ENCODE measurements at places on chromosomes 7 and 10. TPM values are rescaled to one million over a fixed set of nuclear protein-coding genes. Genes with fewer than 3 reads are reported as not detected.

- ATAC-seq: no peak
Observed at GRCh38 chr10:81978238-81978637, 103.2 kb downstream of the NRG3 start.

- ATAC-seq: no peak
Observed at GRCh38 chr7:97697396-97697795, 34.5 kb upstream of the TAC1 start.

DNA sequence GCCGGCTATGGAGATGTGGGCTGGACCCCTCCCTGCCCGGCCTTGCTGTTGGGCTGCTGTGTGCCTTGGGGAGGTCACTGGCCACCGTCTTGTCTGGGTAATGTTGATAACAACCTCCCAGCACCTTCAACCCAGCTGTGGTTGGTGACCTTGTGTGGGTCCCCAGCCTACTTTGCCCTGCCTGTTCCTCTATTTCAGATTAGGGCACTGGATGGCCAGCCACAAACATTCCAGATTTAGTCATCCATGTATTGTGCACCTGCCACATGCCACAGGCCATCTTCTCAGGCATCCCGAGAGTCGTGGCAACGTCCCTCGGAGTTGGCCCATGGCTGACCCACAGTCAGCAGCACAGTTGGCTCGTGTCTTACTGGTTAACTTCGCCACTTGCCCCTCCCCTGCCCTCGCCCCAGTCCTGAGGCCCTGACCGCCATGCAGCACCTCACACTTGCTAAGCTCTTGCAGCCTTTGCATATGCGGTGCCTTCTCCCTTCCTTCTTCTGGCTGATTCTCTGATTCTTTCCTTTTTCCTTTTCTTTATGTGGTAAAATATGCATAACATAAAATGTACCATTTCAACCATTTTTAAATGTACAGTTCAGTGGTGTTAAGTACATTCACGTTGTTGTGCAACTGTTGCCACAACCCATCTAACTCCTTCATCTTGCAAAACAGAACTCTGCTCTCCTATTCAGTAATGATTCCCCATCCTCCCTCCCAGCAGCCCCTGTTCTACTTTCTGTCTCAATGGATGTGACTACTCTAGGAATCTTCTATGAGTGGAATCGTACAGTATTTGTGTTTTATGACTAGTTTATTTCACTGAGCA lies 60.6 kb downstream of the PRF1 start:
- no peak for ATAC-seq

- ATAC-seq: no peak
Observed at GRCh38 chr10:93181271-93182048, 107.8 kb downstream of the CYP26A1 start.

DNA sequence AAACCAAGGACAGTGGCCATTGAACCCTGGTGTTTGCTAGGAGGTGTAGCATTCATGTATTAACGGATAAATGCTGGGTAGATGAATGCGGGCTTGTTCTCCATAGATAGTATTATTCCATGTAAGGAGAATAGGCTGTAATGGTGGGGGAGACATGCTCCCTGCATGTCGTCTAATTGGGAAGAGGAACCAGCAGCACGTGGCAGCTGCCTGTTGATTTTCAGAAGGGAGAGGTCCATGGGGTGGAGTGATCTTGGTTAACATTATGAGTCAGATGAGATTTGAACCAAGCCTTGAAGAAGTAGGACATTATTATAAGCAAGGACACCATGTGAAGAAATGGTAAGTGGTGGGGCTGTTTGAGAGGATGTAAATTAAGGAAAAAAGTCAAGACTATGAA lies 112.5 kb downstream of the WNT2 start:
- no peak for ATAC-seq

GRCh38 chr10:87915406-87915805 lies 52.0 kb downstream of the PTEN start:
- no peak for ATAC-seq

DNA sequence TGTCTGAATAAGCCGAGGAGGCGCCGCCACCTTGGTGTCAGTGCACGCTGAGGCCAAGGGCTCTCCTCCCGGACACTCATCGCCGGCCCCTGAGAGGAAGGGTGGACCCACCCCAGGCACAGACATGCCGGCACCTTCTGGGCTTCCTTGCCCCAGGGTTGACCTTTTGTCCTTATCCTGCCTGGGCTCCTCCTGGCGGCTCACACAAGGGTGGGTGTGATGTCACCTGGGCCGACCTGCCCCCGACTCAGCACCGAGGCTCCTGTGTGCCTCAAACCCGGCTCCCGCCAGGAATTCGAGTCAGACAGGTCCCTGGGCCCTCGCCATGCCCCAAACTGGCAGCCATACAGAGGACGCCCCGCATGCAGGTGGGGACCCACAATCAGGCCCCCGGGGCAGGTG lies 17.7 kb upstream of the CFAP46 start:
- no peak for ATAC-seq

DNA sequence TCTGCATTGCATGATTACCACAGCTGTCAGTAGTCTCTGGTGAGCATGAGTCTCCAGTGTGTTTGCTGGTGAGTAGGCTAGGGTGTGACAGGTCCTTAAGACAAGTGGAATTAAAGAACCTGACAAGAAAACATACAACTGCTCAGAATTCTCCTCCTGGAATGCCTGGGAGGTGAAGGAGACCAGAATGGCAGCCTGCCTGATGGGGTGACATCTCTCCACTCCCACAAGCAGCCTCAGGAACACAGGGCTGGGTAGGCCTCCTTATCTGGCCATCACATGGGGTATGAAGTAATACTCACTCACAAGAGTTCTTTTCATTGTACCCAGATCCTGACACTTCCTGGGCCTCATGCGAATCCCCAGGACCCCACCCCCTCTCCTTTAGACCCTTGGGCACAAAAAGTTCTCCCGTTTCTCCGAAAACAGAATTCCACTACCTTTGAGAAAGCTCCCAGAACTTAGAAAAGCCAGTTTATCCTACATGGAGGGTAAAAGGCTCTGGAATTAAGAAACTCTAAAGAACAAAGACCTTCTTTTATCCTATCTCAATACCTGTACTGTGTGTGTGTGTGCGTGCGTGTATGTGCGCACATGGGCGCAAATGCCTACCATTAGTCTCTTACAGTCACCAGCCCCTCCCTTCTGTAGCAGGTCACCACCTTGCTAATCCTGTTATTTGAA lies 33.4 kb upstream of the C1GALT1 start:
- no peak for ATAC-seq

- ATAC-seq: no peak
Observed at GRCh38 chr10:117950408-117950807, 96.3 kb downstream of the RAB11FIP2 start.

GRCh38 chr10:17409170-17409733 lies 45.1 kb downstream of the ST8SIA6 start:
- ATAC-seq: no peak

DNA sequence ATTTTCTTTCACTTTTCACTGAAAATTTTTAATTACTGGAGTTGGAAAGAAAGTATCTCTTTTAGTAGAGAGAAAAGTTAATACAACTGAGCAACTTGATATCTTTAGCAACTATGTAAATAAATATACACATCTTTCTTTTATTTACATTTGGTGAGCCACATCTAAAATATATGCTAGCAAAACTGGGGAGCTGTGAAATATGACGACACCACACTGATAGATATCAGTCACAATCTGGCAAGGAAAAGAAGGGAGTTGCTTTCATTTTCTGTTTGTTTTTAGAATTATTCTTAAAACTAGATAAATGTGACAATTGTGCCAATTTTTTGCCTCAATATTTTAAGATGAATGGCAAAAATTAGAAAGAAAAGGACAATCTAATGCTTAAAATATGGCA lies 2.7 kb upstream of the ZNF804B start:
- ATAC-seq: no peak

DNA sequence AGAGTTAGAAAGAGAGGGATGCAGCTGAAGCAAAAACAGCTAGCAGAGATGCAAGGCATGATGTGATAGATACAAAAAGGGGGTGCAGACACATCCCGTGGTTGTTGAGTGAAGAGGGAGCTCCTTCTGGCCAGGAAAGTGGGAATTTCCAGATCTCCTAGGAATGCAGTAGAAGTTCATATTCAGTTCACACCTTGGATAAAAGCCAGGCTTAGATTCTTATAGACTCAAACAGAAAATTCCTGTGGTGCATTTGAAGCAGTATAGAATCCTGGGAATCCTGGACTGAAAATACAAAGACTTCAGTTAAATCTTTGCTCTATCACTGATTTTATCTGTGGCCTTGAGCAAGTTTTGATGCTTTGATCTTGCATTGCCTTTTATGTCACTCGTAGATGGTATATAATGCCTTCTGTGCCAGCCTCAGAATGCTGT lies 33.9 kb downstream of the SGPL1 start:
- no peak for ATAC-seq

DNA sequence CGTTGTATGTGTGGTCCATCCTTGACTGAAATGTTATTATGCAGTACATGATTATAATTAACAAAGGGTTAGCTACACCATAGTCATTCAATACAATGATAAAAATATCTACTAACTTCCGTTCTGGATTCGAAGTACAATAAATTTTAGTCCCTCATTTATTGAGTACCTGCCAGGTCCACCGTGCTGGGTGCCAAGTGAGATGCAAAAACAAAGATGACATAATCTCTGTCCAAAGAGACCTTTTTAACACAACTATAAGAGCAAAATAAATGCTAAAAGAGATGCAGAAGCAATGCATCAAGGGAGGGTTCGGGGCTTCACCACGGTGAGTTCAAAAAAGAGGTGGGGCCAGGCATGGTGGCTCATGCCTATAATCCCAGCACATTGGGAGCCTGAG lies 33.1 kb downstream of the LAMB1 start:
- ATAC-seq: no peak

GRCh38 chr7:109699661-109700060 lies 1130.0 kb downstream of the DNAJB9 start:
- ATAC-seq: no peak

GRCh38 chr7:20352573-20353306 lies 22.0 kb downstream of the ITGB8 start:
- ATAC-seq: peak; percentile 25

DNA sequence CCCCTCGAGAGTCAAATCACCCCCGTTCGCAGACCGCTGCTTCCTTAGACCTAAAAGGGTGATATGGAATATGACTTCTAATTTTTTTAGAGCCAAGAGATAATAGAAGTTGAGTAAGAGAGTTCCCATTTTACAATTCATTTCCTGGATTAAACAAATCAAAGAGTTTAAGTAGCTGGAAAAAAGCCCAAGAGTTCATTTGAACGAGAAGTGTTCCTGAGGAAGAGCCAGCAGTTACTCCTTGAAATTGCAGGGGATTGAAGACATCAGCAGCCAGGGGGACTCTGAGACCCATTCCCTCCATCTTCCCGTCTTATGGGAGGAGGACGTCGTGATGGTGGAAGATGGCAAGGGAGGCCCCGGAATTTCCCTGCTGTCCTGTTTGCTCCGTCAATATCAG lies 277.0 kb downstream of the WDR11 start:
- ATAC-seq: no peak

DNA sequence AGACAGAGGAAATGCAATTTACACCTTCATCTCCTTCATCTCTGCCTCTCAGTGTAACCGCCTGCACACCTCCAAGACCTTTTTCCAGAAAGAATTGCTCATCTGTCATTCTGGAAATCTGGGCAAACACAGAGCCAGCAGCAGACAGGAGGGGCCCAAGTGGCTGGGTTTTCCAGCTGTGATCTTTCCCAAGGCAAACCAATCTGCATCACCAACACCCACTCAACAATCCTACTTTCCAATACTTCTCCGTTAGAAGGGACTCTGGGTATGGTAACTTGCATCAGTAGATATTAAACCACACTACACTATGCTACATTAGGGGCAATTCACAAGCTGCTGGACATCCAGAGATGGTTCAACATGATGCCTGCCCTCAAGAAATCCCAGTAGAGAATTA lies 781.8 kb upstream of the AUTS2 start:
- no peak for ATAC-seq

- peak; percentile 91 for ATAC-seq
Observed at GRCh38 chr10:103053659-103054581, 135.8 kb downstream of the CNNM2 start.

GRCh38 chr7:12729112-12729511 lies 41.7 kb downstream of the ARL4A start:
- peak; percentile 55 for ATAC-seq

DNA sequence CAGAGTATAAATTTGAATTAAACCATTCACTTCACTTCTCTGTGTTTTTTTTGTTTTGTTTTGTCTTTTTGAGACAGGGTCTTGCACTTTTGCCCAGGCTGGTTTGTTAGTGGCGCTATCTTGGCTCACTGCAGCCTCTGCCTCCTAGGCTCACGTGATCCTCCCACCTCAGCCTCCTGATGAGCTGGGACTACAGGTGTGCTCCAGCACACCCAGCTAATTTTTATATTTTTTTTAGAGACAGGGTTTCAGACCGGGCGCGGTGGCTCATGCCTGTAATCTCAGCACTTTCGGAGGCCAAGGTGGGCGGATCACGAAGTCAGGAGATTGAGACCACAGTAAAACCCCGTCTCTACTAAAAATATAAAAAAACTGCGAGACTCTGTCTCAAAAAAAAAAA lies 36.9 kb upstream of the STOX1 start:
- no peak for ATAC-seq

- no peak for ATAC-seq
Observed at GRCh38 chr10:49242604-49243003, 54.4 kb upstream of the TMEM273 start.

DNA sequence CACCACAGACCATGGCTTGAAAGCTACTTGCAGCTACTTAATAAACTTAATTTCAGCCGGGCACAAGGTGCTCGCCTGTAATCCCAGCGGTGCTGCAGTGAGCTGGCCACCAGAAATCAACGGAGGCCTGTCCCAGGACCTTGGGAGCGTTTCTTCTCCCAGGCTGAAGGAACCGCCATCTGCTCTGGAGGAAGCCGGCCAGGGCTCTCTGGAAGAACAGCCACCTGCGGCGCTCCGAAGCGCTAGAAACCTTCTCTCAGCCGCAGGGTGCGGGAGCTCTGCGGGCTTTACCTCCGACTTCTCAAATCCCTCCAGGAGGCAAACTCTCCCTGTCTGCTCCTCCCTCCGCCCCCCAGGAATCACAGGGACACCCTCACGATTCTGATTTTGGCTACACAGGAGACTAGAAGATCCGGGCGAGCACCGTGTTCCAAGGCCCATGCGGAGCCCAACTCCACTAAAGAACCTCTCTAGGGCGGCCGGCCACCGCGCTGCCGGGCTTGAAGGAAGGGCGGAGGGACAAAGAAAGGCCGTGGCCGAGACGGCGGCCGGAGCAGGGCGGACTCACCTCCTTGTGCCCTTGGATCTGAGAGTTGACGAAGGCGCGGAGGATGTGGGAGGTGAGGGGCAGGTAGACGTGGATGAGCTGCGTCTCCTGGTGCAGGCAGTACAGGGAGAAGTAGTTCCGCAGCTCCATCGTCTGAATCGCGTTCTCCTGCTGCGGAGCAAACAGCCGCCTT lies 14.4 kb downstream of the NUDT1 start:
- ATAC-seq: no peak

DNA sequence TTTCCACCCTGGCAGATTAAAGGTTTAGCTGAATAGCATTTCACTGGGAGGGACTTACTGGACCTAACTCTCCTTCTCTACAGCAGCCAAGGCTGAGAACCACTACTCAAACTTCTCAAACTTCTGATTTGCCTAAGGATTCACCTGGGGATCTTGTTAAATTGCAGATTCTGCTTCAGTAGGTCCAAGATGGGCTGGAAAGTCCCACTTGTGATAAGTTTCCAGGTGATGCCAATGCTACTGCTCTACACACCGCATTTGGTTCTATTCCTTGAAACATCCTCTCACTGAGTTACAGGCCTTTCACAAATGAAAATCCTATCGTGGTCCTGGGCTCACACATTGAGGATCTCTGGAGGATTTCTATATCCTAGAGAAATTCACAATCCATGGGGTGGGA lies 147.9 kb downstream of the CHCHD3 start:
- no peak for ATAC-seq

SPDYE9 gene
- not detected for total RNA-seq

ACBD7 gene
- not detected for total RNA-seq

LRRTM3 gene
- 0.16 TPM for total RNA-seq

DTX2 gene
- total RNA-seq: 23.6 TPM

PARD3 gene
- total RNA-seq: 101 TPM

TEX36 gene
- total RNA-seq: not detected

FAM13C gene
- total RNA-seq: 53.4 TPM
